ENCODE measurements at places on chromosomes 16 and 17.
A peak's percentile ranks its signal among the peaks of the same experiment; 100 is the strongest.

DNA sequence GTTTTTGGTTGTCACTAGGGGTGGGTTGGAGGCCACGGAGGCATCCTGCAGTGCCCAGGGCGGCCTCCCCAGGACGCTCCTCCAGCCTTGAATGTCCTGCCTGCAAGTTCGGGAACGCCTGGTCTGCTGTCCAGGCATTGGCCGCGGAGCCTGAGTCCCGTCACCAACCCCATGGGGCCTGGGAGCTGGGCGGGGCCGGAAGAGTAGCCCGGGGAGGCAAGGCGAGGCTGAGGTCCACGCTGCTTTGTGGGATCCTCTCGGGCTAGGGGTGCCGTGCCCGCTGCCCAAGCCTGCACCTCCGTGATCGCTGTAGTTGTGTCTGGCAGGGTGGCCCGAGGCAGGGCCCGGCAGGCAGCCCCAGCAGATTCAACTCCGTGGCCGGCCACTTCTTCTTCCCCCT is 12.8 kb downstream of the TELO2 start:
- no peak for DNase-seq

- peak; percentile 91 for DNase-seq
Observed at GRCh38 chr17:50681263-50682200, 26.2 kb downstream of the ANKRD40 start.

DNA sequence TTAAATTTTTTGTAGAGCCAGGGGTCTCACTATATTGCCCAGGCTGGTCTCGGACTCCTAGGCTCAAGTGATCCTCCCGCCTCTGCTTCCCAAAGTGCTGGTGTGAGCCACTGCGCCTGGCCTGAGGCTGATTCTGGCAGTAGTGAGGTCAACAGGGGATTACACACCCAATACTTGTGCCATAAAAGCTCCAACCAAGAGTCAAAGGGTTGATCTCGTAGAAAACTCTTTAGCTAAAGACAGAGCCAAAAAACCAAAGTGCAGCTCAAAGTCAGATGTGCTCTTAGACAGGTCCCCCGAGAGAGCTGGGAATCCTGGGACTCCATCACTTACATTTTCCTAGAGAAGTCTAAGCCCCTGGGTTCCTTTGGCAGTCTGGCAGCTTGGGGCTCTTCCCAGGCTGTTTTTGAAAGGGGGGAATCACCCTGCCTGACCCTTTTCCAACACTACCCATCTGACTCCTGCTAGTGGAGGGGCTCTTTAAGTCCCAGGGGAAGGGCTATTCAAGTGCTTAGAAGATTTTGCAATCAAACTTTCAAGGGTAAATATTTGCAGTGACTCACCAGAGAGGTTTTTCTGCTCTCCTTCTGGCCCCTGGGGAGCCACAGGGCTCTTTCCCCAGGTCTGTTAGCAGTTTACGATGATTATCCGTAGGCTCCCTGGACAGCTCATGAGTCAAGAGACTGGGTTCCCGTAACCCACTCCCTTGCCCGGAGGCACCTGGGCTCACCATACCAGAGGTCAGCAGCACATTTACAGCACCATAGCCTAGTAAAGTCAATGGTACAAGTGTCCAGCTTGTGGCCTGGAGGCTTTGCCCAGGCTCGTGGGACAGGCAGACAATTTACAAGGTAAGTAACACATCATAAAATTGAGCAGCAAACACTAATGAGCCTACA is 408.7 kb downstream of the SLC39A11 start:
- peak; percentile 96 for DNase-seq

DNA sequence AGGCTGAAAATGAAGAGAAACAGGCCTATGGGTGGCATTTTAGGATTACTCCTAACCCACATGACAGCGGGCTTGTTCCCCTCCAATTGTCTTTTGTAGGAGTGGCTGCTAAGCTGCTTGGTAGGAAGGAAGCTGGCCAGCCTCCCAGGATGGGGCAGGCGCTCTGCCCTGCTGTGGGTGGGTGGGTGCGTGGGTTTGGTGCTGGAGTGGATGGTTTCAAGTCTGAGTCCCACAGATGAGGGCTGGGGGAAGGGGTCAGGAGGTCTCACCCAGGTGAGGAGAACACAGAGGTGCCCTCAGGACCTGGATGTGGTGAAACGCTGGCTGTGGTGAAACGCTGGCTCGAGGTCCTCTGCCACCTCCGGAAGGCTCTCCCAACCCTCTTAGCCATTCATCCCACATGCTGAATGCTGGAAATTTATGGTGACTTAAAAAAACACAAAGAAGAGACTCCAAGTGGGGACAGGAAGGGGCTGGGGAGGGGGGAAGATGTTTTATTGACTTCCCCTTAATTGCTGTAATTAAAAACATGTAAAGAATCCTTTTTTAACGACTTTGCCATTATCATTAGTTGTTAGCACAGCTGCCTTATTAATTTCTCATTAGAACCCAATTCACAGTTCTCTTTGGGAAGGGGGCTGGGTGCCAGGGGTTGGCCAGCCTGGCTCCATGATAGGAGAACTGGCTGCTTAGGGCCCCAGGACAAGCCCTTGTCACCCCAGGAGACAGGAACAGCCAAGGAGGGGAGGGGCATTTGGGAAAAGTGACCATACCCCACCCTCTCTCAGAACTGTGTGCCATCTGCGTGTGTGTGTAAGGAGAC is 153.5 kb upstream of the CDC42EP4 start:
- DNase-seq: no peak

GRCh38 chr17:42438600-42439567 is 15.8 kb upstream of the CAVIN1 start:
- DNase-seq: no peak

GRCh38 chr17:17950806-17951205 is 21.4 kb downstream of the TOM1L2 start:
- DNase-seq: no peak

DNA sequence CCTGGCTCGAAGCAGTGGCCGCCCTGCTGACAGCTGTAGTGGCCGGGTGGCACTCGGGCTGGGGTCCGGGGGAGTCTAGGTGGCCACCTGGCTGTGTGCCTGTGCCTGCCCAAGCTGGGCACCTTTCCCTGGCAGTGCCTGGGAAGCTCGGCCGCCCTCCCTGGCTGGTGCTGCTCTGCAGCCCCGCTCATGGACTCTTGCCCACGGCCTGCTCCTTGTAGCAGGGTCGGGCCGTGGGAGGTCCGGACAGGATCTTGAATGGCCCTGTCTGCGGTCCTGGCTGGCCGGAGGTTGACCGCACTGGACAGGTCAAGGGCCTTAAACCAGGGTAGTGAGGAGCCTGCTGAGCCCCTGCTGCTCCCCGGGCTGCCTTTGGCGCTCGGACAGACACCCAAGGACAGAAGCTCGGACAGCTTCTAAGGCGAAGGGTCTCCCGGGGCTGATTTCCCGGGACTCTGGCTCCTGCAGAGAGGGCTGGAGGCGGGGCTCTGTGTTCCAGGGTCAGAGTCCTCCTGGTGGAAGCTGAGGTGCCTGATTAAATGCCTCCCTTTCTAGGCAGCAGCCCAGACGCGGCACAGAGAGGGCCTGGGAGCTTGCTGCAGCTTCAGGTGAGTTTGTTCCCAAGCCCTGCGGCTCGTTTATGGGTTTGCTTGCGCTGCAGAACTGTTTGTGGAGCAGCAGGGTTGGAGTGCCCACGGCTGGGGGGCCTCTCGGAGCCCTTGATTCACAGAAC is 6.0 kb downstream of the CAPN15 start:
- no peak for DNase-seq

GRCh38 chr16:2971134-2971984 is 2.2 kb downstream of the PAQR4 start:
- DNase-seq: no peak

DNA sequence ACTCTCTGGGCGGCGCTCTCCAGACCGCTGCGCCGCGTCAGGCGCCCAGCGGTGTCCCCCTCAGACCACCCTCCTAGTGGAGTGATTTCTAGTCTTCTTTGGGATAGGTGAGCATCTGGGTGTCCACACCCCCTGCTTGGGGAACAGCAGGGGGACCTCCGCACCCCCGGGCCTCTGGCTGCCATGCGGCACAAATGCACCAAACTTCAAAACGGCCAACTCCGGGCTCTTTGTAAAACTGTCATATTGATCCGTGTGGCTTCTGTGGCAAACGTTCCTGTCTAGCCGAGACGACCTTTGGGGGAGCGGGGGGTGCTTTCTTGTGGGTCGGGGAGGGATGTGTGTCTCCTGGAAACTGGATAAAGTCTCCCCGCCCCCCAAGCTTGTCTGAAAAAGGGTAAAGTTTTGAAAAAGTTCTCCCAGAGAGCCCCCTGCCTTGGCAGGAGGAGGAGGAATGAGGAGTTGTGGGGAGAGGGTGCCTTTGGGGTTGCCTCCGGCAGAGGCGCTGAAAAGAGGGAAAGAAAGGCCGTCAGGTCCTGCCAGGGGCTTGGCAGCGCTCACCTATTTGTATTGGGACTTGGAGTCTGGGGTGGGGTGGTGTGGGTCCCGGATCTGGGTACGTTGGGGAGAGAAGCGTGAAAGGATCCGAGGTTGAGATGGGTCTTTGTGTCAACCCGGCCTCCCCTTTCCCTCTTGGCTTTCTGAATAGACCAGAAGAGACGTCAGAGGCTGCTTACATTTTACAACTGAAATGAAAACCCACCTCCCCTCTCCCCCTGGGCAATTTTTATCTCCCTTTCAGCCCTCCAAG is 2.2 kb upstream of the CHD3 start:
- peak; percentile 18 for DNase-seq

- DNase-seq: no peak
Observed at GRCh38 chr17:19492141-19492540, 41.5 kb upstream of the SLC47A1 start.

GRCh38 chr16:69131839-69132423 is 457 bp downstream of the CHTF8 start:
- DNase-seq: peak; percentile 86

DNA sequence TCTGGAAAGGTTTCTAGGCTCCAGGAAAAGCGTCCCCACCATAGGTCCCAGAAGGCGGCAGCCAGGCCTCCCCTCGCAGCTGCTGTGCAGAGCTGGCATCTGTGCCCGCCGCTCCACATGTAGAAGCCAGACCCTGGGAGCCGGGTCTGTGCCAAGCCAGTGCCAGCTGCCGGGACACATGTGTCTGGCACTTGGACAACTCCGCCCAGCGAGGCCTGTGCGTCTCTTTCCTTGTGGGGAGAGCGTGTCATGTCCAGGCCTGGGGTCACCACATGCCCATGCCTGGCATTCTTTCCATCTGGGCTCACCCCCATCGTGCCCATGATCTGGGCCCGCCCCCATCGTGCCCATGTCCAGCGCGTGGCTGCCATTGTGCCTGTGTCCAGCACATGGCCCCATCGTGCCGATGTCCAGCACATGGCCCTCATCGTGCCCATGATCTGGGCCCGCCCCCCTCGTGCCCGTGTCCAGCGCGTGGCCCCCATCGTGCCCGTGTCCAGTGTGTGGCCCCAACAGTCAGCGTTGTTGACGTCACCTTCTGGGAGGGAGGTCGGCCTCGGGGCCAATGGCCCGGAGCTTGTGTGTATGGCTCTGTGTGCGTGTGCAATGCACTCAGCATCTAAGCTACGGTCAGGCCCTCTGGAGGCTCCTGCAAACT is 13.3 kb upstream of the ACSF3 start:
- no peak for DNase-seq

- no peak for DNase-seq
Observed at GRCh38 chr17:68750208-68750562, 149.0 kb upstream of the FAM20A start.

- DNase-seq: no peak
Observed at GRCh38 chr16:14193316-14193871, 122.3 kb downstream of the MRTFB start.

DNA sequence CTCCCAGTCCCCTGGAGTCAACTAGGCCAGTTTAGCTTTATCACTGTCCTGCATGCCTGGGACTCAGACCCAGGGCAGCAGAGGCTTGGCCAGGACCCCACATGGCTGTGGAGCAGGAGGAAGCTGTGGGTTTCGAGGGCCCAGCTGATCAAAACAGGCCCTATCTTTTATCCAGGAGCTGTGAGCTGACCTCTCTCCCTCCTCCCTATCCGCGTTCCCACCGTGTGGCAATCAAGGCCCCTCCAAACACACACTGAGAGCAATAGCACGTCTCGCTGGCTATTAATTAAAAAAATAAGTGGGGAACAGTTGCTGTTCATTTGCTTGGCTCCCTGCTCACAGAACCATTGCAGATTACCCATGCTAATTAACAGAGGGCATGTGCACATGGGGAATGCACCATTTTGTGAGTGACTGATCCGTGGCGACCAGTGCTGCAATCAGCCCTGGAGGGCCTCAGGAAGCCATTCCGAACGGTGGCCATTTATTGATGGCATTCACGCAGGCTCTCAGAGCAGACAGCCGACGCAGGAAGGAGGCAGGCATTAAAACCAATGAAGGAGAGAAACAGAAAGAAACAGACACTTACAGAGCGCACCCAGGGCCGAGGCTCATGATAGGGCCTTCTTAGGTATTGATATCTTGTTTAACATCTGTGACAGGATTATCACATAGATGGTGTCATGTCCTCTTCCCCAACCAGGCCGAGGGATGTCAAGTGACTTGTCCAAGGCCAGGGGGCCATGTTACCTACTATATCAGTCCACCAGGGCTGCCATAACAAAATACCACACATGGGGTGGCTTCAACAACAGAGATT is 157.1 kb downstream of the KATNIP start:
- DNase-seq: no peak

GRCh38 chr17:81650951-81651350 is 5.4 kb downstream of the PDE6G start:
- DNase-seq: no peak

- peak; percentile 81 for DNase-seq
Observed at GRCh38 chr17:38735161-38735997, 5.2 kb downstream of the CISD3 start.

- no peak for DNase-seq
Observed at GRCh38 chr17:50014471-50015088, 19.6 kb upstream of the DLX3 start.

DNA sequence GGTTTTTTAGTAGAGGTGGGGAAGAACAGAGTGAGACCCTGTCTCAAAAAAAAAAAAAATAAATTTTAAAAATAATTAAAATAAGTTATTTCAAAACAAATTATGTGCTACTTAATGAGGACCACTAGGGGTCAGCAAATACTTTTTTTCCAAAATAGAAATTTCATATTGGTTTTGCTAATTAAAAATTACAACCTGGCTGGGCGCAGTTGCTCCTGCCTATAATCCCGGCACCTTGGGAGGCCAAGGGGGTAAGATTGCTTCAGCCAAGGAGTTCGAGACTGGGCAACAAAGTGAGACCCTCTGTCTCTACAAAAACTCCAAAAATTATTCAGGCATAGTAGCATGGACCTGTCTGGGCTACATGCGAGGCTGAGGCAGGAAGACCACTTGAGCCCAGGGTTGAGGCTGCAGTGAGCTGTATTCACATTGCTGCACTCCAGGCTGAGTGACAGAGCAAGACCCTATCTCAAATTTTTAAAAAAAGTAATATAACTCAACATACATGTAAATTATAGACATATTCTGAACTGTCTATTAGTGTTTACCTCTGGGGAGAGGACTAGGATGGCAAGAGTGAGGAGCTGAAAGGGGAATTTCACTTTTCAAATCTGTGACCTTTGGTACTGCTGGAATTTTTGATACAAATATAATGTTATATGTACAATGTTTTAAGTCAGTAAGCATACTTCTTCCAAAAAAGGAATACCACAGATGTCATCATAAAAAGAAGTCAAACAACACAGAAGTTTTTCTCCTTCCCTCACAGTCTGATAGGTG is 8.1 kb downstream of the MEIOB start:
- no peak for DNase-seq

- DNase-seq: peak; percentile 99
Observed at GRCh38 chr17:39401412-39402243, at the start of gene FBXL20. Gene FBXL20, minus strand, starts transcription at chr17:39401626. Its CDS starts 224 bp downstream, at chr17:39401402.

- no peak for DNase-seq
Observed at GRCh38 chr16:71769222-71769621, 39.4 kb downstream of the AP1G1 start.
